ENCODE measurements at places on chromosomes 16 and 17. TPM values are rescaled to one million over a fixed set of nuclear protein-coding genes. Genes with fewer than 3 reads are reported as not detected.

DNA sequence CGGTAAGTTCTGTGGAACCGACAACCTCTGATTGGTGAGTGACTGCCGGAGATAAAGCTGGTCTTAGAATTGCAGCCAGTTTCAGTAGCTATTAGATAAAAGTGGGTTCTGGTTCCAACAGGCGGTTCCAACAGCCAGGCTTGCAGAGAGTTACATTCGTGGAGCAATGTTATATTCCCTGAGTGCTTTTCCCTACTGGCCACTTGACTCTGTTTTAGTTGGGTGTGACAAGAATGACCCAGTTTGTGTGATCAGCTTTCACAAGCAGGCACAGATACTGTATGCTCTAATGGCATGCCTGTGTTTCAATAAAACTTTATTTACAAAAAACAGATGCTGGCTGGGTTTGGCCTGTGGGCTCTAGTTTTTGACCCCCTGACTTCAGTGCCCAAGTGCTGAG lies 196.6 kb downstream of the SNX29 start:
- DNase-seq = no peak

The SLC5A10 gene
- total RNA-seq = not detected

The CSH2 gene
- total RNA-seq = not detected

The NDUFAB1 gene
- 113 TPM for total RNA-seq

DNA sequence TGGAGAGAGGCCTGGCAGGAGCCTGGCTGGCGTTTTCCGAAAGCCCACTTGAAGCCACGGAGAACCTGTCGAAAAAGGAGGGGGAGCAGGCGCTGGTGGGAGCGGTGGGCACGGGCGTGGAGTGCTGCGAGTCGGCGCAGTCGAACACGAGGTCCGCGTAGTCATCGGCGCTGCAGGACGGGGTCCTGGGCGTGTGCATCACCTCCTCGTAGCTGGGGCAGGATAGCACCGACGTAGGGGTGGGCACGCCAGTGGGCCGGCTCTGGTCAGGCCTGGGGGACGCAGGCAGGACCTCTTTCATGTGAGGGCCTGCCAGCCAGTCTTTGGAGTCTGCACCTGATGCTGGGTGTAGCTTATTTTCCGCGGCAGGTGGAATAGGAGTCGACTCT lies 63.7 kb downstream of the ZNF778 start:
- no peak for DNase-seq

GRCh38 chr17:80503031-80503430 lies 26.6 kb upstream of the NPTX1 start:
- no peak for DNase-seq

DNA sequence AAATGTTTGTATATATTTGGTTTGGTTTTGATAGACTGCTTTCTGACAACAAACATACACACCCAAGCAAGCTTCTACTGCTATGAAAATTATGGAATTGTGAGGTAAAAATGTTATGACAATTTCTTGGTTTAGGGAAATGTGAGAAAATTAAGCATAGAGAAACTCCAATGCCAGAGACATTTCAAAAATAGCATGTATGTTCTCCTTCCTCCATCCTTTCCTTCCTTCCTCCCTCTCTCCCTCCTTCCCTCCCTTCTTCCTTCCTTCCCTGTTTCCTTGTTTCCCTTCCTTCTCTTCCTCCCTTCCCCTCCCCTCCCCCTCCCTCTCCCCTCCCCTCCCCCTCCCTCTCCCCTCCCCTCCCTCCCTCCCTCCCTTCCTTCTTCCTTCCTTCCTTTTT lies 14.9 kb downstream of the KCNJ2 start:
- DNase-seq = no peak

DNA sequence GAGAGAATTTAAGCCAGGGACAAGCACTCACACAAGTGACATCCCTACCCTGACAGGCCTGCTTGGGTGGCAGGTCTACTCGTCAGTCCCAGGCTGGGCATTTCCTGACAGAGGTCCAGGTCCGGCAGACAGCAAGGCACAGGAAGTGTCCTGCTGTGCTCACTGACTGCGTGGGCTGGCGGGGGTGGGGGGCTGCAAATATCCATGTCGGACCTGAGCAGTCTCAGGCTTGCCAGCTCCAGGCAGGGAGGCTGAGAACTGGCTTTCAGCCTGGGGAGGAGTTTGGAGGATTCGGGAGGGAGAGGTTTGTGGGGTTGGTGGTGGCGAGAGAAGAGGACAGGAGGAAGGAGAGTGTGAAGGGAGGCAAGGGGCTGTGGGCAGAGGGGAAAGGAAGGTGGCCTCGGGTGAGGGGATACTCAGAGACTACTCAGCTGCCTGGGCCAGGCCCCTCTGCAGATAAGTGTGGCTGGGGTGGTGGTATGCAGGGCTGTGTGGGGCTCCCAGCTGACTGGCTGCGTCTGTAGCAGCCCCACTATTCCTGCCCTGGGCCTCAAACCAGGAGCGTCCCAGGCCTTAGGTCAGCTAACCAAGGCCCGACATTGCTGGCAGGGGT lies 7.8 kb downstream of the HIC1 start:
- DNase-seq = no peak

The TNFRSF12A gene
- 202 TPM for total RNA-seq

Data from glomerular endothelial cell (primary cell).